ENCODE measurements at places on chromosomes 6 and 20.

DNA sequence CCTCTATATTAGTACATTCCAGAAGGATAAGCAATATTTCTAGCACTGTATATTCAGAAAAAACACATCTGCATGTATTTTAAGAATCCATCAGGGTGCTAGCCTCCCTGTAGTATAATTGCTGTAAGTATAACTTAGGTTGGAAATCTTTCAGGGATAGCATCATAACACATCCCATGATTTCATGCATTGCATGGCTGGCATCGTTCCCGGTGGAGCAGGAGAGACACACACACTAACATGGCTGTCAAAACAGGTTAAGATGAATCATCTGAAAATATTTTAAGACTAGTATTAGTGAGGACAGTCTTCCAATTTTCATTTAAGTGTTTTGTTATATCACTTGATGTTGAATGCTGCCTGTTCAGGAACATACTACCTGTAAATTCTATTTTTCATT is 32.1 kb upstream of the CENPW start:
- DNase-seq = no peak

GRCh38 chr6:147549531-147549930 is 41.0 kb downstream of the SAMD5 start:
- DNase-seq = no peak

GRCh38 chr6:21905531-21905930 is 312.0 kb downstream of the SOX4 start:
- DNase-seq = no peak

DNA sequence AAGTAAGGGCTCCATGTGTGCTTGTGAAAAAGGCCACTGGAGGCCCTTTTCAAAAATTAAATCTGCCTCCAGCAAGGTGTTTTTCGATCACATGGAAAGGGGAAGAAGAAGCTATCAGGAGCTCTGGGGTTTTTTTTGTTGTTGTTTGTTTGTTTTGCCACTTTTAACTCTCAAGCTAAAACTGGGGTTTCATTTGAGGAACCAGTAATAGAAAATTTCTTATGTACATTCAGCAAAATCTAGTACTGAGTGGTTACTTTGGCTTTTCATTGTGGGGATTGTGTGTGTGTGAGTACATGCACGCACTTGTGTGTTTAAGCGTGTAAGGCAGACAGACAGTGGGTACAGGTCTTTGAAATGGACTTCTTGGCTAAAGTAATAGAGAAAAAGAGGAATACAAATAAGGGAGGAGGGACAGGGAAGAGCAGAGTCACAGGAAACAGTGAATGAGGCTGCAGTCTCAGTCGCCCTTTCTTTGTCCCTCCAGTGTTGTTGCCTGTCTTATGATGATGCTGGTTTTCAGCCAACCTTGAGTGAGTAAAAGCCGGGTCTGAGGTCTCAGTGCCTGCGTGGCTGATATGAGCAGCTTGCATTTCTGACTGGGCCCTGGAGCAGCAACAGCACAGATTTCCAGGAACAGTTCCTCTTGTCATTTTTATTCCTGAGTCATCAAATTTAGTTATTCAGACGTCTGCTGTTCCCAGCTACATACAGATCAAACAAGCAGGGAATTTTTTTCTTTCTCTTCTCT is 26.2 kb downstream of the SLC16A10 start:
- DNase-seq = no peak

DNA sequence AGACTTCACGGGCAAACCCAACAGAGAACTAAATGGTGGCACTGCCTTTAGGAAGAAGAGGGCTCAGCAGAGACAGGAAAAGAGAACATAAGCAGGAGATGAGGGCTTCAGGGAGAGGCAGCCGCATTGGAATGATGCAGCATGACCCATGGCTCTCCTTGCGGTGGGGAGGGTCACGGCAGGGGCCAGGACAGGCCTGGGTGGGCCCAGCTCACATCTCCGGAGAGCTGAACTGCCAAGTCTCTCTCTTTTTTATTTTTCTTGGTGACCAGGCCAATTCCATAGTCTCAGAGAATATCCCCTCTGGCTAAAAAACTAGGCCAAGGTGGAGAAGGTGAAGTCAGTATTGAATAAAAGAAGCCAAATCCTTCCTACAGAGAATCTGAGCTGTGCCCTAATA is 77.5 kb upstream of the TRAF3IP2 start:
- DNase-seq = no peak

- no peak for DNase-seq
Observed at GRCh38 chr6:156552849-156553248, 224.3 kb upstream of the ARID1B start.

DNA sequence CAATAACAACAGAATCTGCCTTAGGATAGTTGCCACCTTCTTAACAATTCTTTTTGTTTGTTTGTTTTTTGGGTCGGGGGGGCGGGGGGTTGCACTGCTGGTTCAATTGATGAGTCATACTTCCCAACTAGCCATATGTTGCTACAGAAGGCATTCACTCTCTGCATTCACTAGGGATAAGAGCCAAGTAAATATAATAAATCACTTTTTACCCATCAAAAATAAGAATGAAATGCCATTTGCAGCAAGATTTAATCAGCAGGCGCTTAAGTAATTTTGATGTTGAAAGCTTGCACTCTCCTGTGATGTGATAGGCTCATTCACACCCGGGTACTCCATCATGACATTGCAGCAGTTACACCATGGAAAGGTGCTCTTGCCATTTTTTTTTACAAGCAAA is 209.8 kb downstream of the HIVEP2 start:
- DNase-seq = no peak

DNA sequence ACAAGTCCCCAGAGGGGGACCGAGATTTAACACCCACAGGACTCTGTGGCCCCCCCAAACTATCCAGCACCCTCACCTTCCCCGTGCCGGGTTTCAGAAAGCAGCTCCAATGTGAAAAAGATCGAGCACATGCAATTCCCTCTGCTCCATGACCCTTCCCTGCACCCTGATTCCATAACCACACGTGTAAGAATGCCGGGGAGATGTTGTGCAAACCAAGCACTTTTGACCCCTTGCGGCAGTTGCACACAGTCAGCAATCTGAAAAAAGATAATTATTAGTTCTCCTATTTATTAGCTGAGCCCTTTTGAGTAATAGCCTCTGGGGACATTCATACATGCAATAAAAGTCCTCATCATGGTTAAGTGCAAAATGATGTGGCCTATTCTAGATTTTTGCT is 13.0 kb downstream of the FOXQ1 start:
- no peak for DNase-seq

DNA sequence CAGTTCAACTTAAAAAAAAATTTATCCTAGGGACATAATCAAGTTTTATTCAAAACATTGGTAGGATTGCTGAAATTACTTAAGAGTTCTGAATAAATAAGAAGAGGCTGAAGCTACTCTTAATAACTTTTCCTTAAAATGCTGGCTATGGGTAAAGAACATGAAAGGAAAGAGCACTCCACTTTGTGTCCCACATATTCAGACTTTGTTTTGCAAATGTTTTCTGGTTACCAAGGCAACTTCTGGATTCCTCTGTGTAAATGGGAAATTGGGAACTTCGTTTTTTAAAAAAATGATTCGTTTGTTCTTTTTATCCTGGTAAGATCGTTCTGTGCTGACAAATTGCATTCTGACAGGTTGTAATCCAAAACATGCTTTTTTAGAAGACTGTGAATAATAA is 115.0 kb downstream of the KIF6 start:
- no peak for DNase-seq

GRCh38 chr6:17730078-17730704 is 23.5 kb upstream of the NUP153 start:
- DNase-seq = no peak

DNA sequence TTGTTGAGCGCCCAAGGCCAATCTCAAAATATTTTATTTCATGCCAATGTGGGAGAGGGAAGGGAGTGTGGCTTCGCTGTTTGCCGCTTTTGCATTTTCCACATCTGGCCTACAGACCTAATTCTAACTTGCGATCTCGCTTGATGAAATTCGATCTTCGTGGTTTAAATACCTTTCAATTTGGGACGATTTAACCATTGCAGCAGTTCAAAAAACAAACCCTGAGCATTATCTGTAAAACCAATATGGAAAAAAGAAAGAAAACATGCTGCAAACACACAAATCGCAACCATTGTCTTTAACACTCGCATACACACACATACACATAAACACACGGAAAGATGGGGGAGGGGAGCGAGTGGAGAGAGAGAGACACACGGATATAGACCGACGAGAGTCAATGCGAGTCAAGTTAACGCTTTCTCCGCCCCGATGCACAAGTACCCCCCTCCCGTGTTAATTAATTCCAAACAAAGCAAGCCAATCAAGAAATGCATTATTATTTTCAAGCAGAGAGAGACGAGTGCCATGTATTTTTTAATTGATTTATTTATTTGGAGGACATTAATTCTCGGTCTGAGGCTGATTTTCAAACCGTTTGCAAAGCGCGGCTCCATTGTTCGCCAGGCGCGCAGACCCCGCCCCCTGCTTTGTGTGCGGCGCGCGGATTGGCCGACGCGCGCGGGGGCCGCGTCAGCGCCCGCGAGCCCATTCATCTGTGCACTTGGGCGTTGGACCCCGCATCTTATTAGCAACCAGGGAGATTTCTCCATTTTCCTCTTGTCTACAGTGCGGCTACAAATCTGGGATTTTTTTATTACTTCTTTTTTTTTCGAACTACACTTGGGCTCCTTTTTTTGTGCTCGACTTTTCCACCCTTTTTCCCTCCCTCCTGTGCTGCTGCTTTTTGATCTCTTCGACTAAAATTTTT is at the start of gene MARCKS:
Gene MARCKS, plus strand, starts transcription at position 721 of the 931 bp plus-strand sequence. CDS start 401 bp downstream, outside the sequence.
- DNase-seq = no peak

DNA sequence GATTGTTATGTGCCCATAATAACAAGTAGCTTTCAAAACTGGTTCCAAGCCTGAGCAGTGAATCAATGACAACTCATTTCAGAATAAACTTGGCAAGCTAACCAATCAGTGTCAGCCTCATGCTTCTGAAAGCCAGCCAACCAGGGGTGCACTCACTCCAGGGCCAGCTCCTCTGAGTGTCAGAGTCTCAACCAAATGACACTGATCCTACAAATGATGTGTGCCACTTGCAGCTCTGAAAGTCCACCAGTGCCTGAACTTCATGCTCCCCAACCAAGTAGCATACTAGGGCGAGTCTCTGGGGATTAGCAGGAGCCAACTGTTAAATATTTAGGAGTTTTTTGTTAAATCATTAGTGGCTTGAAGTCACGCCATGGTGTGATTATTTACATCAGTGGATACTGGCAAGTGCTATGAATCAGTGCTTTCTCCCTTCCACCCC is 4.5 kb downstream of the IYD start:
- DNase-seq = no peak

DNA sequence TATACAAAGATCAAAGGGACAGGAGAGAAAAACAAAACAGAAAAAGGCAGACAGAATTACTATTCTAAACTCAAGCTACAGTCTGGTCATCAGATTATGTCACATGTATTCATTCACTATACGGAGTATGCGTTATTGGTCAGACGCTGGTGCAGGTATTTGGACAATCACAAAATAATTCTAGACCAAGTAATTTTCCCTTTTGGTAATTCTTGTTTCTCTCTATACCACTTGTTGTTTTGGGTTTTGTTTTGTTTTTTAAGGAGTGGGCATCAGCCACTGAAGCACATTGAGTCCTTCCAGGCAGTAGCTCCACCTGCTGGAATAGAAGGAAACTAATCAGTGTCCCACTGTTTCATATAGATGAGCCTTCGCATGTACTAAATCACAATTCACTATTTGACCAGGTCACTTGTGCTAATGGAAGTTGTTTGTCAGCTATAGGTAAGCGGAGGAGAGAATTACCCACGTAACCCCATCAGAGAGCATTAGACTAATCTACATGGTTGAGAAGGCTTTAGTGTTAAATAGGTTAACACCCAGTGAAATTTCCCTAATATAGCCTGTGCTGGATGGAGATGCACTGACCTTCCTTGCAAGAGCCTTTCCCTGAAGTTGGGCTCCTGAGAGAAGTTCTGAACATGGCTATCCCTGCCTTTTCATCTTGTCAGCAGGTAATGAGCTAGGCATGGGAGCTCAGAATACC is 77.9 kb downstream of the TNFAIP3 start:
- peak; percentile 9 for DNase-seq

DNA sequence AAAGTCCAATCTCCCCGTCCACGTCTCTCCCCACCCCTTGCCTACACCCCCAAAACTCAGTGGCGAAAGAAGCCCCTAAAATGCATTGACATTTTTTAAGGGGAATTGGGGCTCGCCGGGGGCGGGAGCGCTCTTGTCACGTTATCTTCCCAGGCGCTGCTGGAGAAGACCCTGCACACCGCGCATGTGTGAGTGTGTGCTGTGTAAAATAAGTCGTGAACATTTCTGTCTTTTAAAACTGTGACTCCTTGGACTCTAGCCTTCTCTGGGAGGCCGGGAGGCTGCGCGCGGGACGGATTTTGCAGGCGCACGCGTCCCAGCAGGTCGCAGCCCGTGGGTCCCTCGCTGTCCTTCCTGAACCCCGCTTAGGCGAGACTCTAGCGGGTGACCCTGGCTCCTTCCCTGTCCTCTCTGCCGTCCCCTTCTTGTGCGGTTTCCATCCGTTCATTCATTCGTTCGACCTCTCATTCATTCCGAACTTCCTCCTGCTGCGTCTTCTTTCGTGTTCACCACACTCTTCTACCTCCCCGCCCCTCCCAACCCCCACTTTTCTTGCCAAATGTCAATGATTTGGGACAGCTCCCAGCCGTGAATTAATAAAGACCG is 2.2 kb downstream of the NRN1 start:
- DNase-seq = no peak

DNA sequence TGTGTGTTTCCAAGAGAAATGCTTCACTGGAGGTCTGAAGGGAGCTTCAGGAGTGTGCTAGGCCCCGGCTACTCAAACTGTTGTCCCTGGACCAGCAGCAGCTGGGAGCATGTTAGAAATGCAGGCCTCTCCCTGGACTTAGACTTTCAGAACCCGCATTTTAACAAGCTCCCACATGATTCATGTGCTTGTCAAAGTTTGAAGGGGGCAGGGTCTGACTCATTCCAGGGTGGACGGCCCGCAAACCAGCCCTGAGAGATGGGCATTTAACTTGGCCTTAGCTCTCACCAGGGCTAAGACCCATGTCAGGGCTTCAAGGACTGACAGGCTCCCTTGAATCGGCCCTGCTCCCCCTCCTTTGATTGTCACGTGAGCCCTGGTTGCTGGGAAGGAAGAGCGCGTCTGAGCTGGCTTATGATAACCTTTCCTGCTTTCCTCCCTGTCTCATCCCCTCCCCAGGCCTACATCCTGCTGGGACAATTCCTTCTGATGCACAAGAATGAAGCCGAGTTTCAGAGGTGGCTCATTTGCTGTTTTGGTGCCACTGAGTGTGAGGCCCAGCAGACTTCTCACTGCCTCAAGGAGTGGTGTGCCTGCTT is 35.5 kb downstream of the BANF2 start:
- no peak for DNase-seq

- no peak for DNase-seq
Observed at GRCh38 chr6:33411632-33412005, 805 bp downstream of the PHF1 start.

- DNase-seq = no peak
Observed at GRCh38 chr6:5673019-5673790, 333.5 kb downstream of the NRN1 start.

GRCh38 chr6:8821981-8822381 is 386.6 kb upstream of the SLC35B3 start:
- no peak for DNase-seq

GRCh38 chr6:52297433-52297832 is 12.9 kb upstream of the MCM3 start:
- no peak for DNase-seq

- no peak for DNase-seq
Observed at GRCh38 chr6:74579047-74579446, 626.8 kb downstream of the COL12A1 start.

- DNase-seq = no peak
Observed at GRCh38 chr20:34061695-34062094, 50.3 kb downstream of the EIF2S2 start.

GRCh38 chr6:81487489-81487888 is 265.0 kb downstream of the TENT5A start:
- no peak for DNase-seq

- no peak for DNase-seq
Observed at GRCh38 chr20:21571841-21572690, 58.2 kb upstream of the NKX2-2 start.

Data from activated CD8-positive, alpha-beta memory T cell treated with anti-CD3 and anti-CD28 coated beads for 4 hours (primary cell).